ENCODE measurements at places on chromosomes 13 and 19.

DNA sequence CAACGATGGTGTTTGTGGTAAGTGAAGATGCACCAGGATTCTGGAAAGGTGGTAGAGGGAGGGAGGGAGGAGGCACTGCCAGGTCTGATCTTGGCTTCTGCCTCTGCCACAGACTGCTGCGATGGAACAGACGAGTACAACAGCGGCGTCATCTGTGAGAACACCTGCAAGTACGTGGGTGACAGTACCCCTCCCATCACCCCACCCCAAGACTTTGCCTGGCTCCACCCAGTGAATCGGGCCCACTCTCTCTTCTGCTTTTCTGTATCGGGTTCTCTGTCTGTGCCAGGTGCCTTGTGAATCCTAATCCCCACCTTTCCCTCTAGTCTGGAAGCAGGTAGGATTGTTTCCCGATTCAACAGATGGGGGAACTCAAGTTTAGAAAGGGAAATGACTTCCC, 2.5 kb downstream of the PRKCSH start:
- DNase-seq, result no peak

DNA sequence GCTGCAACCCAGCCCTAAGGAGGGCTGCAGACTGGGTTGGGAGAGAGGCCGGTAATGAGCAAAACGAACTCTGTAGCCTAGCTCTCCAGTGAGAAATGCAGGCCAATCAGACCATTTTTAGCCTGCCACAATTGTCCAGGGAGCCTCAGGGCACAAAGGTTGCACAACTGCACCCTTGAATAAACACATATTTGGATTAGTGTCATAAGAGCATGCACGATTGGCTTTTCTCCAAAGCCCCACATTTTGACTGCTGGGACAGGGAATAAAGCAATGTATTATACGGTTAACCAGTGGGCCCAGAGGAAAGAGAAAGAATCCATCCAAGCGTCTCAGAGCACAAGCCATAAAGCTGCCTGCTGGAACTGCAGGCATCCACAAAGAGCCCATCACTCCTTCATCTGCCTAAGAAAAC, 729.4 kb upstream of the SGCG start:
- no peak for DNase-seq

GRCh38 chr13:79451500-79451962, 29.4 kb upstream of the NDFIP2 start:
- DNase-seq, result no peak

DNA sequence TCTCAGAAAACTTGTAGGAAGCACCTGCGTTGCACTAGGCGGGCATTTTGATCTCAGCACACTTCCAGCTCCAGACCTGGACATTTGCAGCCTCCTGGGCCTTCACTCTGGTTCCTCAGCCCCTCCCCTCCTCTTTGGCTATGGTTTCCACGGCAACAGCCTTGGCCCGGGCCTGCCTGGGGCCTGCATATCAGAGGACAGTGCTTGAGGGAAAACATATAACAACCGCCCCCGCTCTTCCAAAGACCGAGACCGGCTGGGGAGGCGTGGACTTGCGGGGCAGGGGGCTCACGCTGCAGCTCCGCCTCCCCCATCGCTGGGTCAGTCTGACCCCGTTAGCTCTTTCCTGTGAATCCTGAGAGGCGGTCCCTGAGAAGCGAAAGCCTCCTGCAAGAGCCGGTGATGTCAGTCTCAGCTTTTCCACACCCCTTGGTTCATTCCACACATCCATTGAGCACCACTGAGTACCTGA, 125.7 kb upstream of the PEG3 start:
- DNase-seq, result no peak

DNA sequence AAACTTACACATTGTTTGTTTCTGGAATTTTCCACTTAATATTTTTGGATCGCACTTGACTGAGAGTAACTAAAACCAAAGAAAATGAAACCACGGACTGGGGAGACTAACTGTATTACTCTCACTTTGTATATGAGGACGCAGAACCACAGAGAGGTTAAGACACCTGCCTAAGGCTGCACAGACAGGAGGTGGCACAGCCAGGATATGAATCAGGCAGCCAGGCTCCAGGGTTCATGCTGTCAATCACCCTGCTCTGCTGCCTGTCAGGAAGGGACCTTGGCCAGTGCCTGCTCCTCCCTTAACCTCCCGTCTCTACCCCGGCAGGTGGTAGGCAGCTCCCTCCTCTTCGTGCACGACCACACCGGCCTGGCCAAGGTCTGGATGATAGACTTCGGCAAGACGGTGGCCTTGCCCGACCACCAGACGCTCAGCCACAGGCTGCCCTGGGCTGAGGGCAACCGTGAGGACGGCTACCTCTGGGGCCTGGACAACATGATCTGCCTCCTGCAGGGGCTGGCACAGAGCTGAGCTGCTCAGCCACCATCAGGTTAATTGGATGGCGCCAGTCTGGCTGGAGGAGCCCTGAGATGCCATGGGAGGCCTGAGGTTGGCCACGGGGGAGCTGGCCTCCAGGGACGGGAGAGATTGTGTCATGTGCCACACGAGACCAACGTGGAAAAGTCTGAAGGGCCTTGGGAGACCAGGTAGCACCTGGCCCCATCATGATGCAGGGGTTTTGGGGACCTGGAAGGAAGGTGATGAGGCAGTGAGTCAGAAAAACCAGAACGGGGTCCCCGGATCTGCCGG, 11.0 kb downstream of the ACTMAP start:
- DNase-seq, result no peak
